Spleen (tissue), 13 donors: ENCODE measurements at places on chromosomes 12 and 14.

GRCh38 chr12:79452906-79453305 lies 237.9 kb downstream of the PAWR start:
- peak; percentile 32 for DNase-seq

GRCh38 chr14:61240206-61240605 lies 40.9 kb downstream of the TMEM30B start:
- DNase-seq = no peak

- no peak for DNase-seq
Measured at GRCh38 chr14:67602076-67602475, 2.0 kb upstream of the PIGH start.

GRCh38 chr12:32115404-32116104 lies 8.9 kb downstream of the BICD1 start:
- no peak for DNase-seq
